Urinary bladder (tissue), 4 donors: ENCODE measurements at places on chromosomes 2 and 18. TPM values are rescaled to one million over a fixed set of nuclear protein-coding genes. Genes with fewer than 3 reads are reported as not detected.

The COPS9 gene
- 217 TPM for polyA plus RNA-seq

The GAL3ST2 gene
- polyA plus RNA-seq = not detected

The OSGEPL1 gene
- polyA plus RNA-seq = 5.7 TPM

The ALK gene
- 0.29 TPM for polyA plus RNA-seq

The KIF5C gene
- polyA plus RNA-seq = 2.8 TPM

The TEX44 gene
- polyA plus RNA-seq = not detected

The C1D gene
- polyA plus RNA-seq = 31.2 TPM

The STPG4 gene
- polyA plus RNA-seq = 0.41 TPM

The ANKRD62 gene
- not detected for polyA plus RNA-seq

The ADCYAP1 gene
- 7.6 TPM for polyA plus RNA-seq

The GALNT13 gene
- polyA plus RNA-seq = 0.96 TPM

The ERBB4 gene
- 0.13 TPM for polyA plus RNA-seq

The XDH gene
- 1.5 TPM for polyA plus RNA-seq

The MYOM1 gene
- 14.9 TPM for polyA plus RNA-seq

The PDCL3 gene
- 49.5 TPM for polyA plus RNA-seq

The ATIC gene
- 61.4 TPM for polyA plus RNA-seq

The PTPN4 gene
- polyA plus RNA-seq = 4.8 TPM

The COL6A3 gene
- polyA plus RNA-seq = 412 TPM

The AGXT gene
- 0.49 TPM for polyA plus RNA-seq

The REG3G gene
- polyA plus RNA-seq = 0.30 TPM

The ESPNL gene
- polyA plus RNA-seq = 0.23 TPM

The ABHD1 gene
- polyA plus RNA-seq = 0.35 TPM

The DSG4 gene
- polyA plus RNA-seq = not detected

The UPP2 gene
- polyA plus RNA-seq = not detected

The IL36G gene
- polyA plus RNA-seq = not detected

The ALKAL2 gene
- 14.5 TPM for polyA plus RNA-seq

The RGPD3 gene
- polyA plus RNA-seq = 0.32 TPM

The DSEL gene
- polyA plus RNA-seq = 3.3 TPM

The TDRD15 gene
- polyA plus RNA-seq = not detected

The AP1S3 gene
- 2.1 TPM for polyA plus RNA-seq

The EFHD1 gene
- polyA plus RNA-seq = 22.1 TPM

The PLA2R1 gene
- 5.1 TPM for polyA plus RNA-seq

The KLF11 gene
- polyA plus RNA-seq = 20.7 TPM

The MGAT4A gene
- polyA plus RNA-seq = 8.7 TPM

The MOGAT1 gene
- polyA plus RNA-seq = not detected

The FECH gene
- polyA plus RNA-seq = 24.6 TPM

The KHK gene
- polyA plus RNA-seq = 6.8 TPM

The TFPI gene
- 63.3 TPM for polyA plus RNA-seq

The LOXHD1 gene
- polyA plus RNA-seq = 0.11 TPM

The MC4R gene
- 0.08 TPM for polyA plus RNA-seq

The ZSCAN30 gene
- polyA plus RNA-seq = 9.1 TPM

The WDR43 gene
- 17.7 TPM for polyA plus RNA-seq

The CTNNA2 gene
- polyA plus RNA-seq = 1.9 TPM

The RPS27A gene
- 2,437 TPM for polyA plus RNA-seq

The C2orf80 gene
- polyA plus RNA-seq = not detected

The SERPINB4 gene
- not detected for polyA plus RNA-seq

The COLEC11 gene
- 23.1 TPM for polyA plus RNA-seq

The STEAP3 gene
- polyA plus RNA-seq = 10.6 TPM

The NETO1 gene
- polyA plus RNA-seq = 0.96 TPM

The LHCGR gene
- 0.14 TPM for polyA plus RNA-seq

The MZT2B gene
- 251 TPM for polyA plus RNA-seq

The STK17B gene
- polyA plus RNA-seq = 6.0 TPM

The NOSTRIN gene
- 10.6 TPM for polyA plus RNA-seq

The SERPINB3 gene
- polyA plus RNA-seq = not detected

The POMC gene
- 4.1 TPM for polyA plus RNA-seq

The ROCK2 gene
- 36.3 TPM for polyA plus RNA-seq
